Esophagus mucosa (tissue), 1 donor: ENCODE measurements at places on chromosomes 12 and 14. TPM values are rescaled to one million over a fixed set of nuclear protein-coding genes. Genes with fewer than 3 reads are reported as not detected.

POTEG gene
- total RNA-seq = not detected

DNA sequence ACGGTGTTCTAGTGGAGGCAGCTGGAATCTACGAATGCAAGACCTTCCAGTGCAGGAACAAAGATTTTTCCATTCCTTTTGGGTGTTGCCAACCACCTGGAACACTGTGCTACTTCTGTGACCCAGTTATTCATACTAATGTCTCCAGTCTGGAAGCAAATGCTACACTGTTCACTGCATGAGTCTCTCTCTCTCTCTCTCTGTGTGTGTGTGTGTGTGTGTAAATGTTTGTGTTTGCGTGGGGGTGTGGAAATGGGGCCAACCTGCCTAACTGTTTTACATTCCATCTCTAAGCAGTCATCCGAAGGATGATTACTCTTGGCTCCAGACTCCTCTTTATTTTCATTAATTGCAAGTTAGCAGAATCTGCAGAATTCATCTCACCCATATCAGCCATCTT, 29.9 kb upstream of the YBX3 start:
- no peak for ATAC-seq

- no peak for ATAC-seq
Measured at GRCh38 chr12:124833693-124834122, 30.0 kb downstream of the SCARB1 start.

- ATAC-seq = no peak
Measured at GRCh38 chr12:115222220-115222619, 538.2 kb upstream of the TBX3 start.

- ATAC-seq = peak; percentile 20
Measured at GRCh38 chr12:120496413-120497340, 764 bp downstream of the DYNLL1 start.

- ATAC-seq = no peak
Measured at GRCh38 chr14:24863968-24864684, 185.8 kb downstream of the STXBP6 start.

DNA sequence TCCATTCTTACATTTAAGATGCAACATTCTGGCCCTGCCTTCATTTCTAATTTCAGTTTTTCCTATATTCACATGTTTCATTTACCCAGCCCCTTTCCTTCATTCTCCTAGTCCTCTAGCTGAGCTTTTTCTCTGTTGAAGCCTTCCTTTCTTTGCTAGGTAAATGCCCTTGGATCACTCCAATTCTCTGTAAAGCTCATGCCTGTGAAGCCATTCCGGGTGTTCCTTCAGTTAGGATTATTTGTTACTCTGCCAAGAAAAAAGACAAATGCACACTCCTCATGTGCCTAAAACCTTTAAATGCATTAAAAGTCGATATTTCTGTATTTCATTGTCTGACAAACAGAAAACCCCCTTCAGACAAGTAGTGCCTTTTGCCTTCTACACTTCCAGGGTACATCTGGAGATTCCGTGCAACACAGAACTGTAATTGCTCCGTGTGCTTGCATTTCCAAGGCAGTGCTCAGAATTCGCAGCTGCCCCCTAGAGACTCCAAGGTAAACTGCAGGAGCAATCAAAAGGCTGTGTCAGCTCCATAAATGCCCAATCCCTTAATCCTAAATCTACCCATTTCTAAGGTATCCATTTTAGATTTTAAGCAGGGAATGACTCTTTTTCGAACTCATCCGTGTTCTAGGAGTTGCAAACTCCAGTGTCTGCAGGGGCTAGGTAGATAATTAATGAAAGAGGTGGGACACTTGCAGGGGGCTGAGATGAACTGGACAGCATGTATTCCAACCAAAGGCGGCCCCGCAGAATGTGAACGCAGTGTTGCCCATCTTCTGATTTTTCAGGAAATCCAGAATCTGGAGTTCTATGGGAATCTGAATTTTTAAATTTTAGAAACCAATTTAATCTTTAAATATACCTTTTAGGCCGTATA, 320.2 kb downstream of the GRIN2B start:
- peak; percentile 64 for ATAC-seq

DNA sequence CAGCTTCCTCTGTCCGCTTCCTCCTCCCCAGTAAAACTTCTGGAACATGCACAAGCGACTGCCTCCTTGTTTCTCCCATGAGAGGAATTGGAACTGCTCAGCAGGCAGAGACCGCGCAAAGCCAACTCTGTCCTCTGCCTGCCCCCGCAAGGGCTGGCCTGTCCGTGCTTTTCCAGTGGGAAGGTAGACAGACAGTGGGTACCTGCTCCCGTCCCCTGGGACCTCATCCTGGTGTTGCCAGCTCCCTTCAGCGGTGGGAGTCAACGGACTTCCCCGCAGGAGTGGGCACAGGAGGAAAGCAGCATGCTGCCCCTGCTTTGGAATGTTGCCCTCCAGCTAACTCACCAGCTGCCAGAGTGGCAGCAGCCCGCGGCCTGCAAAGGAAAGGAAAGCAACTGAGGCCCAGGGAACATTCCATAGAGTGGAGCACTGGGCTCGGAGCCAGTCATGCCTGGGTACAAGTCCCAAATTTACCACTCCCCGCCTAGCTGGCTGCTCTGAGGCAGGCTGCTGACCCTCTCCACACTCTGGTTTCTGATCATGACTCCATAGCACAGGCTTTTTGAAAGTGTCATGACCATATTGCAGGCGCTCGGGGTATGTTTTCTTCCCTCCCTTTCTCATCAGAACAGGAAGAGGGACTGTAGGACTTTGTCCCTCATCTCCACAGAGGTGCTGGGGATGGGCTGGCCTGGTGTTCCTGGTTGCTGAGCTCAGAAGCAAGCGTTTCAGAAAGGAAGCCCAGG, 89.2 kb upstream of the CLMN start:
- no peak for ATAC-seq

DNA sequence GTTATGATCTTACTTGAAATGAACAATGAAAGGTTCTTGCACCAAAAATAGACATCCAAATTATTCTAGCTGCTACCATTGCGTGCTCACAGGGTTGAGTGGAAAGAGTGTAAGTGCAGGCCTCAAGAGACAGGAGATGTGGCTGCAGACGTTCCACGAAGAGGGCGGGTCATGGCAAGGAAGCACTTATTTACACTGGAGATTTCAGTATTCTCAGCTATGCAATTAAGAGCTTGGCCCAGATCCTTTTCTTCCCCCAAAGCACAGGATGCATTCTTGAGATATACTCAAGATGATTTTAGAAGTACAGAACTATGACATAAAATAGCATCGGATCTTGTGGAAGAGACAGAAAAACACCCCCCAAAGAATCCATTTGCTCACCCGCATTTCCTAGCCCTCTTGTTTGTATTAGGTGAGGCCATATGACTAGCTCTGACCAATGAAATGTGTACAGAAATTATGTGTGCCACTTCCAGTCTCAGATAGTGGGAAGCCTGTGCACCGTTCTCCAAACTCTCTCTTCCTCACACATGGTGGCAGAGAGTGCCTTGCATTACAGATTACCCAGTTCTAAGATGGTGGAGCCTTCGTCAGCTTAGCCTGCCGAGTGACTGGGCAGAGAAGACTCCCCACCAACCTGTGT, 261.4 kb downstream of the TTC8 start:
- ATAC-seq = no peak
